BE2C (cell line): ENCODE measurements at places on chromosomes 5 and 9.
A peak's percentile ranks its signal among the peaks of the same experiment; 100 is the strongest.

DNA sequence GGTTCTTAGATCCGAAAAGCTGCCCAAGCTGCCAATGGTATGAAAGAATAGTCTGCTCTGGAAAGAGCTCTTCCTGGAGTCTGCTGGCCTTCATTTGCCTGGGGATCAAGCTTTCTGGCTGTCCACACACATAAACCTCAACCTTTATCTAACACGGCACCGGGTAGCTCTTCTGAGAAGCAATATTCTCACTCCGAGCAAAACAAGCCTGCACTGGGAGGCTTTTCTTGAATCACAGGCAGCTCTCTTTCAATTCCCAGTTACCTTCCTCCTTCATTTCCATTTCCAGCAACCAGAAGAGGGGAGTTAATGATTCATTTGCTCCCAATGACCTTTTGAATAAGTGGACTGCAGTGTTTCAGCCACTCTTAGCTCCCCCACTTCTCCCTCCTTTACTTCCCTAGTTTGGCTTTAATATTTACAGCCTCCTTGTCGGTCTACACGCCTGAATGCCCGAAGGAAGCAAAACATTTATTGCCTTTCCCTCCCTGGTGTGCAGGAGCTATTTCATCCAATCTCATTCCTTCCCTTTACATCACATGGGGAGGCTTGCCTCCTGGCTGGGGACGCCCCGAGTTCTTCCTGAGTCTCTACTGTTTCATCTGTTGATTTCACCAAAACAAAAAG is 187.1 kb downstream of the ARHGEF28 start:
- no peak for DNase-seq

DNA sequence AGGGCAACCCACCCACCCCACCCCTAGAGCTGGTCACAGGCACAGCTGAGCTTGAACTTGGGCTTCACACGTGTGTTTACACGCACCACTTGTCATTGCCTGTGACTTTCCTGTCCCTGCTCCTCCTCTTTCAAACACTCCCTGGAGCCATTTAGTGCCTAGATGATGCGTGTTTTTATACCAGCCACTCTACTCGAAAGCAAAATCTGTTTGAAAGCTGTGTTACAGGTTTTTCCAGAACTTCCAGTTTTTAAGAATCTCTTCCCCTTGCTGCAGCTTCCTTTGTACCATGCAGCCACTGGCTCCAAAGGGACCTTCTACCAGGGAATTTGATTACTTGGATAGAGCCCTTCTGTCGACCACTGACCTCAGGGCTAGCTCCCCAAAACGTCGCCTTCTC is 78.8 kb upstream of the SPRY4 start:
- no peak for DNase-seq

DNA sequence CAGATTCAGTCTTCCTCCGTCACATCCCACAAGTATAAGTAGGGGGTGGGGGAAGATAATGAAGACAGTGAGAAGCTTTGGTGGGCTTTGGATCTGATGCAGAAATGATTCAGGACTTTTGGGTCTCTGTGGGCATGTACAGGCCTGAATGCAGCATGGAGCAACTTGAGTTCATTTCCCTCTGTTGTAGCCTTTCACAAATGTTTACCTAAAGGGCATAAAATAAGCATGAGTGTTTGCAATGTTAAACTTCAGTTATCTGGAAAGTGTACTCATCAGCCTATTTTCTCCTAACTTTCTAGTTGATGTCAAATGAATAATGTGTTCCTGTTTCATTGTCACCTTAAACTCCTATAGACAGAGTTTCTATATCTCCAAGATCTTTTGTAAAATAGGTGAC is 39.3 kb downstream of the GARNL3 start:
- DNase-seq: no peak

GRCh38 chr9:104617418-104617817 is 586 bp downstream of the OR13C9 start:
- no peak for DNase-seq

- peak; percentile 65 for DNase-seq
These were observed 117.0 kb downstream of the NXNL2 start for GRCh38 chr9:88651682-88652633.

DNA sequence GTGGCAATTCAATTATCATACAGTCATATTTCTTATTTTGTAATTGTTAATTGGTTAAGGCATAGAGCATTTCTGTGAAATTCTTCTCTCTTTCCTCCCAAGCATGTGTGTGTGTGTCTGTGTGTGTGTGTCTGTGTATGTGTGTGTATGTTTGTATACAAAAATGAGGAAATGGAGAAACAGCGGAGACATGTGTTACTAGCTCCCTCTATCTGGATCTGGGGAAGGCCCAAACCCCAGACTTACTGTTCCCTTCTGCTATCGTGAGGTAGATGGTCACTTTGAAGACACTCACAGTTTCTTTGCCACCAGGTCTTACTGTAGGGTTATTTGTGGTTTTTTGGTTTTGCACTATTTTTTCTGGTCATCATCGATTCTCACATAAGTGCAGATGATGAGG is 11.4 kb upstream of the C5orf63 start:
- DNase-seq: no peak

DNA sequence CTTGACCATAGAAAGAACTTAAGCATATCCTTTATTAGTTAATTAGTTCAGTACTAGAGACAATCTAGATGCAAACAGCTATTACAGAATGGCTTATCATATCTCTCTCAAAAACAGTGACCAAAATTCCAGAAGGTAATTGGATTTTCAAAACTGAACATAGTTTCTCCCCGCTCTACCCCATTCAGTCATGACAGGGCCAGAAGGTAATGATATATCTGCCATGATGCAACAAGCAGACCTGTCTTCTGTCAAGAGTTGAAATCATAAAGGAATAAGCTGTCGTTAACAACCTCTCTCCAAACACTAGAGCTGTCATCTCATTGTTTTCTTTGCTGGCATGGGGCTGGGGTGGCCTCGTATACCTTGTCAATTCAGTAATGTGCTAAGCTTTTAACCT is 200.5 kb upstream of the POU5F2 start:
- peak; percentile 49 for DNase-seq

GRCh38 chr5:109655841-109656240 is 33.9 kb upstream of the MAN2A1 start:
- DNase-seq: no peak

GRCh38 chr9:18423791-18424531 is 50.0 kb upstream of the ADAMTSL1 start:
- no peak for DNase-seq

DNA sequence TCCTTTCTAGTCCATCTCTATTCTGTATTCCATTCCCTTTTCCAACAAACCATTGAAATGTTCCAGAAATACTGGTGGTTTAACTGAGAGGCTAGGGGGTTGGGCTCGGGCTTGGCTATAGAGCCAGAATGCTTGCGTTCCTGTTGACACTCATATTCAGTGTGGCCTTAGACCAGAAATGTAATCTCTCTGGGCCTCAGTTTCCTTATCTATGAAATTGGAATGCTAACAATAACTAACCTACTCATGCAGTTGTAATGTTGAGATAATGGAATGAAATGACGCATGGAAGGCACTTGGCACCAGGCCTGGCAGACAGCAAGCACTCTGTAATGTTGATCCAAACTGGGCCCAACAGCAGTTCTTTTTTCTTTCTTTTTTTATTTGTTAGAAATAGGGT is 26.8 kb downstream of the JADE2 start:
- DNase-seq: no peak

DNA sequence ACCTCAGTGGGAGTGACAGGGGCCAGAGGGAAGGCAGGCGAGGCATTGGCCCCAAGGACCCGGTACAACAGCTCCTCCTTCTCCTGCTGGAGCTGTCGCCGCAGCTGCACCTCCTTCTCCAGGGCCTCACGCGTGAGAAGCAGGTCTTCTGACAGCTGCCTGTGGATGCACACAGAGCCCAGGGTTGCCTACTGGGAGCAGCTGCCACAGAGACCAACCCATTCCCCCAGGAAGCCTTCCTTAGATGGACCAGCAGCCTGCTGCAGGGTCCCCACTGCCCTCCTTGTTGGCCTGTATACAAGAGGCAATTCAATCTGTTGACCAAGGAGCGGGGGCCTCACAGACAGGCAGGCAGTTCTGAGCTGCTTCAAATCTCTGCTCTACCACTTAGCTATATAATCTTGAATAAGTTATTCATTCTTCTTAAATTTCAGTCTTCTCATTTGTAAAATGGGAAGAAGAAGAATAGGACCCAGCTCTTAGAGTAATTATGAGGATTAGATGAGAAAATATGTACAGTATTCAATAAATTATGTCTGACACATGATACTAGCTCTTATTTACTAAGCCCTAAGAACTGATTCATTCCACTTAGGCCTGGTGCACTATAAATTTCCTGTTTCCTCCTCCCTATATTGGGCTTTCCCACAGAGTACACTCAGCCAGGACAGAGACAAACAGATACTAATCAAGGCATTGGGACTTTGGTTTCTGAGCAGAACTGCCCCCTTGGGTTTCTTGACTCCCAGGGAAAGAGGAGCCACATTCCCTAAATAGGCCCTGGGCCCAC is 26.1 kb upstream of the ANXA6 start:
- DNase-seq: no peak

- DNase-seq: no peak
These were observed 1.0 kb upstream of the NIM1K start for GRCh38 chr5:43190755-43191603.

DNA sequence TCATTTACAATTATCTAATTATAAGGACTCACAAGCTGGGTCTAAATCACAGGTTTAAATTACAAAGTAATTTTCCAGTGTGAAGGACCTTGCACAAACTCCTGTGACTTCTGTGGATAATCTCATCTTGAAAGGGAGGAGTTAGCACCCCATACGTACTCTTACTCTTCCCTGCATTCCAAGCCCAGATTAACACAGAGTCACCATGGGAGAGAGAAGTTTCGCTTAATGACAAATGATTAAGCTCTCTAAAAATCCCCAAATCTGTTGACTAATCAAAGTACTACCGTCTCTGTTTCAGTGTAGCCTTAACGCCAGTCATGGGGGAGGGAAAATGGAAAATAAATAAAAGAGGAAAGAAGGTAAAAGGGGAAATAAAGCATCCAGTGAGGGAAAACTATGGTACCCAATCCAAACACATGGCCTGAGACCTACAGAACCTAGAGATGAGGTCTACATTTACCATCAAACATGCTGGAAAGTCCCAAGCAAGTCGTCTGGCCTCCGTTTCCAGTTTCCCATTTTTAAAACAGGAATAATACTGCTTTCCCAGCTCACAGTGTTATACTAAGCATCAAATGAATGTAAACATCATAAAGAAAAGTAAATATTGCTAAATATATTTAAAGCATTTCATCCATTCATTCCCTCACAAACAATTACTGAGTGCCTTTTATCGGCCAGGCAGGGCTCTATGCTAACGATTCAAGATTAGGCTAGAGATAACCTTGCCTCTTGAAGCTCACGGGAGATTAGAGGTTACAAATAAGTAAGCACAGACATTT is 63.2 kb downstream of the PCA3 start:
- no peak for DNase-seq

GRCh38 chr9:130017076-130017475 is 25.9 kb downstream of the FNBP1 start:
- no peak for DNase-seq

DNA sequence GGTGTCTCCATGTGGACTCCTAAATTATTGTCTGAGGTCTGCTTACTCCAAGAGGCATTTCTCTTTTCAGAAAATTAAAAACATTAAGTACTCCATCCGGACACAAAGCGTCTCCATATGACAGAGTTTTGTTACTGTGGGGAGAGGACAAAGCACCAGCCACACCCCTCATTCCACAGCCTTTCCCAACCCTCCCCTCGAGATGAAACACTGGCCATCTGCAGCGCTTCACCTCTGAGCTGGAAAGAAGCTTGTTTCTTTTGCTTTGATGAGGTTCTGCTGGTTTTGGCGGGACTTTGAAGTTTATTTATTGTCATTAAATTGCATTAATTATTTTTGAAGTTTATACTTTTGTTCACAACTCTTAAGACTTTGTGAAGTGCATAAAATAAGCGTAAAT is 27.6 kb upstream of the NKD2 start:
- no peak for DNase-seq

GRCh38 chr5:149724884-149725283 is 5.2 kb upstream of the PPARGC1B start:
- DNase-seq: no peak

DNA sequence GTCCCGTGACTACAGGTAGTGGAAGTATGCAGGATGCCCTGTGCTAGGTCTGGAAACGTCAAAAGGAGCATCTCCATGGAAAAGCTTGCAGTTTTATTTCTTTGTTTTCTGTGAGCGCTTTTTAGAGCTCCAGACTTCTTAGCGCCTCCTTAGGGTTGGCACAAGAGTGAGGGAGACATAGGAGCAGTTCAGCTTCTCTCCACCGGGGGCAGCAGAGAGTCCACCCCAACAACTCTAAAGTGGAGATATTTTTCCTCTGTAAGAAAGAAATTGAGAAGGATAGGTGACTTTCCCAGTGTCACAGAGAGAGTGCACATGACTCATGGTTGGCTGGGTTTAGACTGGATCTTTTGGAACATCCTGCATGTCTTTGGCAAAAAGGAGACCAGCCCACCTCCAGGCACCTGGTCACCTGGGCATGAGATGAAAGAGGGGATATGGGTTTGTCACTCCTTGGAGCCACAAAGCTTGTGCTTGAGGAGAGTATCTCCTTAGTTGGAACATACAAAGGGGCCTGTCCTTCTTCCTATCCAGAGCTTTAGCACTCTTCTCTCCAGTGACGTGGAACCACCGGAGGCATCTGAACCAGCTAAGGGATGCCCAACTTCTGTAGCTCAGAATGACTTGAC is 637.7 kb downstream of the SEMA5A start:
- DNase-seq: peak; percentile 24

DNA sequence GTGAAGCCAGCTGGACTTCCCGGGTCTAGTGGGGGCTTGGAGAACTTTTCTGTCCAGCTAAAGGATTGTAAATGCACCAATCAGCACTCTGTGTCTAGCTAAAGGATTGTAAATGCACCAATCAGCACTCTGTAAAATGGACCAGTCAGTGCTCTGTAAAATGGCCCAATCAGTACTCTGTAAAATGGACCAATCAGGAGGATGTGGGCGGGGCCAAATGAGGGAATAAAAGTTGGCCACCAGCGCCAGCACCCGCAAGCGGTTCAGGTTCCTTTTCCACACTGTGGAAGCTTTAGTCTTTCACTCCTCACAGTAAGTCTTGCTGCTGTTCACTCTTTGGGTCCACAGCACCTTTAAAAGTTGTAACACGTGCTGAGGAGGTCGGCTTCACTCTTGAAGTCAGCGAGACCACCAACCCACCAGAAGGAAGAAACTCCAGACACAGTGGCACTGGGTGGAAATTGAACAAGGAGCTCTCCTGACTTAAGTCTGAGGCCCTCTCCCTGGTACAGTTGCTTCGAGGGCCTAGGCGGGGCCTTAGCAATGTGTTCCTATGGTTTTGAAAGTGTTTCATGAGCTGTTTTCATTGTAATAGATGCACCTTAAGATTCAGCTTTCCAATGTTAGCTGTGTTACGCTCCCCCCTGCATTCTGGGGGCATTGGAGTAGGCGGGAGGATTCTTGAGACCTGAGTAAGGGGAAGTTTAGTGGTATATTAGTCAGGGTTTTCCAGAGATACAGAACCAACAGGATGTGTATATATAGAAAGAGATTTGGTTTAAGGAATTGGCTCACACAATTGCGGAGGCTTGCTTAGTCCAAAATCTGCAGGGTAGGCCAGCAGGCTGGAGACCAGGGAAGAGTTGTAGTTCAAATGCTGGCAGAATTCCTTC is 21.5 kb upstream of the MYO10 start:
- no peak for DNase-seq

GRCh38 chr9:18703151-18703900 is 229.4 kb downstream of the ADAMTSL1 start:
- DNase-seq: no peak
